Lower leg skin (tissue), 4 donors: ENCODE measurements at places on chromosomes 3 and 15. TPM values are rescaled to one million over a fixed set of nuclear protein-coding genes. Genes with fewer than 3 reads are reported as not detected.

The C3orf85 gene
- not detected for total RNA-seq

The ACKR2 gene
- 4.8 TPM for total RNA-seq

The FMN1 gene
- 21.3 TPM for total RNA-seq

The CPLX3 gene
- total RNA-seq = 0.84 TPM

The DCBLD2 gene
- total RNA-seq = 16.0 TPM

The MASP1 gene
- total RNA-seq = 2.6 TPM

The SCN11A gene
- 0.10 TPM for total RNA-seq

The MUC4 gene
- not detected for total RNA-seq

The WDR72 gene
- 6.7 TPM for total RNA-seq

The CFAP20DC gene
- total RNA-seq = 0.37 TPM

The CEMIP gene
- 3.4 TPM for total RNA-seq

The IL17RE gene
- total RNA-seq = 82.3 TPM

The ECE2 gene
- total RNA-seq = not detected

The SERPINI2 gene
- not detected for total RNA-seq

The NR2F2 gene
- total RNA-seq = 3.9 TPM

The MUSTN1 gene
- 8.4 TPM for total RNA-seq

The PGBD4 gene
- 1.5 TPM for total RNA-seq

The TOP2B gene
- total RNA-seq = 62.9 TPM

The CKMT1A gene
- 33.4 TPM for total RNA-seq

The STAC gene
- 5.9 TPM for total RNA-seq

The RARB gene
- total RNA-seq = 0.34 TPM

The CFAP100 gene
- not detected for total RNA-seq

The HESX1 gene
- 0.30 TPM for total RNA-seq

The ABHD2 gene
- total RNA-seq = 25.4 TPM

The COX17 gene
- total RNA-seq = 34.8 TPM

The CACNA2D2 gene
- 1.1 TPM for total RNA-seq

The OCA2 gene
- total RNA-seq = 12.0 TPM

The OXSR1 gene
- total RNA-seq = 30.6 TPM

The IQCF5 gene
- total RNA-seq = not detected

The CCDC50 gene
- total RNA-seq = 36.9 TPM

The DLL4 gene
- 5.9 TPM for total RNA-seq

The RHOV gene
- total RNA-seq = 111 TPM

The NEDD4 gene
- 21.4 TPM for total RNA-seq

The PLCH1 gene
- 1.2 TPM for total RNA-seq

The ZNF662 gene
- 16.0 TPM for total RNA-seq

The IL17RB gene
- total RNA-seq = 0.63 TPM

The SERINC4 gene
- not detected for total RNA-seq

The P2RY12 gene
- total RNA-seq = not detected

The DUOXA2 gene
- total RNA-seq = not detected

The FEZF2 gene
- not detected for total RNA-seq

The AGBL1 gene
- not detected for total RNA-seq

The PTX3 gene
- total RNA-seq = 16.1 TPM

The TRPM1 gene
- total RNA-seq = 18.3 TPM

The SUSD5 gene
- total RNA-seq = 4.4 TPM

The THBS1 gene
- total RNA-seq = 97.8 TPM

The HYAL1 gene
- total RNA-seq = 21.6 TPM

The ANKRD63 gene
- total RNA-seq = not detected

The RHO gene
- not detected for total RNA-seq

The C3orf62 gene
- total RNA-seq = 8.6 TPM

The SLC6A20 gene
- total RNA-seq = 0.38 TPM

The NTRK3 gene
- 3.6 TPM for total RNA-seq

The SEMA5B gene
- 0.34 TPM for total RNA-seq

The ZNF385D gene
- 3.8 TPM for total RNA-seq

The SEMA7A gene
- total RNA-seq = 30.5 TPM
